ENCODE measurements at places on chromosomes 3 and 15.

DNA sequence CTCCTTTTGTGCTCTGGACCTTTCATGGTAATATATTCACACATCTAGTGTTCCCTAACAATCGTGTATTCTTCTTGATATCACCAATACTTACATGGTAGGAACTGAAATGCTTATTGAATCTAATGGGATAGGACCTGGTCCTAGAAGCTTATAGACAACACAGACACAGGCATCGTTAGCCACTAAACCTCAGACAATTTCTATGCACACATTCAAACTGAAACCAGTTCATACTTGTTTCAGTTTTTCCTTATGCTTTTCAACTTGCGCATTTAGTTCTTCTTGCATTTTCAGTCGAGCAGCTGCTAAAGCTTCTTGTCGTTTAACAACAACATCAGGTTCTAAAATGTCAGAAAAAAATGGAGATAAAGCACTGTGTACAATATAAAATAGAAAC lies 2.3 kb downstream of the SELENOS start:
- DNase-seq: no peak

DNA sequence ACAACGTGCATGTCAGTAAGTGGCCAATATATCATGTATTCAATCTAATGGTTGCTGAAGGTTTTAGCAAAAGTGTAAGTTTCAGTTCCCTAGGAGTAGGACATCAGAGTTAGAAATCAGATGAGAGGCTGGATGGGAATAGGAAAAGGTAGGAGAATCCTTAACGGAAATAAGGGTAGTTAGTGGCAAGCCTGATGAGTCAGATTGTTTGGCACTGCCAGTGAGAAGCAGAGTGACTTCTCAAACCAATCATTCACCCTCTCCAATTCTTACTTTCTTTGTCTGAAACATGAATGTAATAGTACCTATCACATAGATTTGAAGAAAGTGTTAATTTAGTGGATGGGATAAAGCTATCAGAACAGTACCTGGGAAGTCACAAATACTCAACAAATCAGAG lies 894.0 kb downstream of the NTRK3 start:
- no peak for DNase-seq

GRCh38 chr3:169170456-169170855 lies 493.1 kb downstream of the MECOM start:
- DNase-seq: no peak

GRCh38 chr3:29481969-29482767 lies 201.3 kb downstream of the RBMS3 start:
- no peak for DNase-seq

DNA sequence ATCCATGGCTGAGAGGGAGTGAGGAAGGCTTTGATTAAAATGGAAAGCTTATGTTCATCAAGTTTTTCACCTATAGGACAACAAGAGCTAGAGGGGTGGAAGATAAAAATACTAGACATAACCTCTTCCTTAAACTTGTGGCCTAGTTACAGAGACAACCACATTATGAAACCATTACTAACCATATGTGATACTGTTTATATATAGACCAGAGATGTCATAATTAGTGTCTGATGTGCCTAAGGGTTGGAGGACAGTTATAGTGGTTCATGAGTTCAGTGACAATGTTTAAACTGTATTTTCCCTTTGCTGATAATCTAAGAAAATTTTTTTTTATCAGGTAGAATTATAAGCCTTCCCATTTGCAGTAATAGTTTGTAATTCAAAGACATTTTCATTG lies 23.7 kb downstream of the PHLDB2 start:
- no peak for DNase-seq

GRCh38 chr15:29914511-29914926 lies 92.3 kb upstream of the TJP1 start:
- no peak for DNase-seq

DNA sequence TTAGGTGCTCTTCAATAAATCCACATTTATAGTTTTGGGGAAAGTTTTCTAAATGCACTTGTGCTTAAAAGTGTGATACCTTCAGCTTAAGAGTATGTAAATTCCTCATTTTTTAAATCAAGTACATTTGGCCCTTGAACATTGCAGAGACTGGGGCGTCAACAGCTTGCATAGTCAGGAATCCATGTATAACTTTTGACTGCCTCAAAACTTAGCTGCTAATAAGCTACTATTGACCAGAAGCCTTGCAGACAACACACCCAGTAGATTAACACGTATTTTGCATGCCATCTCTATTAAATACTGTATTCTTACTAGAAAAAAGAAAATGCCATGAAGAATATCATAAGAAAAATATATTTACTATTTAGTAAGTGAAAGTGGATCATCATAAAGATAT lies 1211.8 kb upstream of the ALCAM start:
- DNase-seq: no peak

DNA sequence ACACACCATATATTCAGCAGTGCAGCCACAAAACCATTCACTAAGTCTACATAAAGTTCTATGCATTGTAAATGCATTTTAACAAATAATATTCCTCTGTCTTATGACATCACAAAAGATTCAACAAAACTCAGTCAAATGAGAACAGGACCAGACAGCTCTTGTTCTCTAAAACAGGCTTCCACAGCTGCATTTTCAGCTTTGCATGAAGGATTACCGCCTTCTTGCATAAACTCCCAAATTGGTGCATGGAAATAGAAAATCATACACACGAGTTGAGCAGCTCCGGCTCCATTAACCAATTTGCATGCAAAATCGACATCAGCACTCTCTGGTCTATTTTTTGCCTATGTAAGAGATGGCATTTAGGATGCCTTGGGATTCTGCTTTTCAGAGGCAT lies 66.4 kb downstream of the RFTN1 start:
- DNase-seq: no peak

DNA sequence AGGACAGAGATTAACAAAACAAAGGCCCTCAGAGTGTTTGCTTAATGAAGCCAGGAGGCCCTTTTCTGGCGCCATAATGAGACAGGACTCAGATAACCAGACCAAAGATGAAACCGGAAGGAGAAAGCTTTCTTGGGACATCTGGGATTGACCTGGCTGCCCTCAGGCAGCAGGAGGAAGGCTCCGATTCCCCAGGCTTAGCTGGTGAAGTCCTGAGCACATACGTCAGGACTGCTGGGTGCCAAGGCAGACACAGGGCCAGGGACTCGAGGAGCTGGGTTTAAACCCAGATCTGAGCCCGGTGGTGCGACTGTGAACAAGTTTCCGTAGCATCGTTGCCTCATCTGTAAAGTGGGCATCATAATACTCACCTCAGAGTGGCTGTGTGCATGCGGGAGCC lies 36.7 kb upstream of the HRH1 start:
- DNase-seq: no peak

DNA sequence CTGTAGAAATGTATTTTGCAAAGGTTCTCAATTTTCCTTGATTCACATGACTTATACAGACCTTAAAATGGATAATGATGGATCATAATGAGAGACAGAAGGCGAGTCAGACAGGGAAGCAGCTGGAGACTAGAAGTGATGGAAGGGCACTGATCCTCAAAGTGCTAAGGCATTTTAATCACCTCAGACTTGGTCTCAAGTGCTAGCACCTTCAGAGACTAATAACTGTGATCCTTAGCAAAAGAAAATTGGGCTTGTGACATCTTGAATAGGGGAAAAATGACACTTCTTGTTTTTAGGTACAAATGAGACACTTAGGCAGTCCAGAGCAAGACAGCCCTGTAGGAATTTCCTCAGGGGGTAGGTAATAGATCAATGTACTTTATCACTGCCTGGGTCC lies 1011.7 kb downstream of the SQOR start:
- no peak for DNase-seq

- DNase-seq: no peak
Observed at GRCh38 chr3:139093840-139094239, 49.1 kb upstream of the PRR23C start.

DNA sequence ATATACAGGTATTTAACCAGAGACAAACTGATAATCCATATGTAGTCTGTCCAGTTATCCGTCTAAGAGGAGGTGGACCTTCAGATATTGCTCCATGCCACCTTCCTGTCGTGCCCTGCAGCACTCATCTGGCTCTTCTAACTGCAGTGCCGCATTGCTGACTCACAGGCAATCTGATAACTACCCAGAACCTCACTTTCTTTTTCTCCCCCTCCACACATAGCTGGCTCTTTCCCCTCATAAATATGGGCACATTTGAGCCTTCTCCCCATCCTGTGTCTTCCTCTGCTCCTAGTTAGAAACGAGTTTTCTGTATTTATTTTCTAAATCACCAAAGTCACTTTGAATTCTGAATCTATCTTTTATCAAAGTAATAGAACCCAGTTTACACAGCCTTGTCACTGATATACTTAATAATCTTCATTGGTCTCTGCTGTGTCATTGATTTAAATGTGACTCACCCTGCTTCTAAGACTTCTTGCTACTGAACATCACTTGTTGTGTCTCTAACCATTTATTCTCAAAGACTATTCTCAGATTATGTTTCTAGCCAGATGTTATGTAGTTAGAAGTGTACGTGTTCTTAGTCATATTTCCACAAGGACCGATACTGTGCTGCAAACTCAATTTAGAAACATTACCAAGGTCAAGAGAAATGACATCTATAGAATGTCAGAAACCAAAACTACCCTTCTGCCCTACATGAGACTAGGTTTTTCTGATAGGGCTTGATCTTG lies 17.4 kb upstream of the KCNMB2 start:
- DNase-seq: no peak

- no peak for DNase-seq
Observed at GRCh38 chr3:193782276-193782647, 189.3 kb downstream of the OPA1 start.

GRCh38 chr15:98800437-98801233 lies 152.3 kb downstream of the IGF1R start:
- DNase-seq: no peak

DNA sequence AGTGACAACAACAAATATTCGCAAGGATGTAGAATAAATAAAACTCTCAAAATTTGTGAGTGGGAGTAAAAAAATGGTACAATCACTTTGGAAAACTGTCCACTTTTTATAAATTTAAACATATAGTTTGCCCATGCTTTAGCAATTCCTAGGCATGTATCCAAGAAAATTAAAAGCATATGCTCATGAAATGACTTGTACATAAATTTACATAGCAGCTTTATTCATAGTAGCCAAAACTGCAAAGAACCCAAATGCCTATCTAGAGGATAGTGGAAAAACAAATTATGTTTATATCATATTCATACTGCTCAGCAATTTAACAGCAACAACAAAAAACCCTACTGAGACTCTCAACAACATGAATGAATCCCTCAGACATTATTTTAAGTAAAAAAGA lies 363.6 kb upstream of the CCDC54 start:
- no peak for DNase-seq

DNA sequence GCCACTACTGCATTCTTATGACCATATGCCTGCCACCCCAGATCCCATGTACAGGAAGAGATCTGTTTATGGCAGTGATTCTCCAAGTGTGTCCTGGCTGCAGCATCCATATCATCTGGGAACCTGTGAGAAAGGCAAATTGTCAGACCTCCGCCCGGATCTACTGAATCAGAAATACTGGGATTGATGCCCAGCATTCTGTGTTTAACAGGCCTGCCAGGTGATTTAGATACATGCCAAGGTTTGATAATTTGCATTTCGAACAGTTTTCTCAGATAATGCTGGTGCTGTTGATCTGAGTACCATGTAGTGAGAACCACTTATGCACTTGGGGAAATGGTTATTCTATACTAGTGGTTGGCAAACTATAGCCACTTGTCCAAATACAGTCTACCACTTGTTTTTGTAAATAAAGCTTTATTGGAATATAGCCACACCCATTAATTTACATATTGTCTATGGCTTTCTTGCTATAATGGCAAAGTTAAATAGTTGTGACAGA lies 165.4 kb downstream of the SSR3 start:
- DNase-seq: no peak

GRCh38 chr3:50435371-50436113 lies 67.9 kb downstream of the CACNA2D2 start:
- DNase-seq: no peak

DNA sequence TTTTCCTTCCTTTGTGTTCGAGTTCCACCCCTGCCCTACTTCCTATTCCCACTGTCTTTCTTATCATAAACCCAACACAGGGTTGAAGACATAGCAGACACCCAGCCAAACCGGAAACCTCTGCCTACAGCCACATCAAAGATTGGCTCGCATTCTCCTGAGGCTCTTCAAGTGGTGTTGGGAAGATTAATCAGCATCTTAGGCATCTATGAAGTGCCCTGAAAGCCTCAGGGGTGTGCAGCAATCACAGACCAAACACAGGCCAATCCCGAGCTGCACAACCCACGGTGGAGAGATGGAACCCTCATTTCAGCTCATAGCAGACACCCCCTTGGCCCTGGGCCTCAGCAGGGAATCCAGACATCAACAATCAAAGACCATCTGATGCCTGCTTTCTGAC lies 255.9 kb downstream of the XXYLT1 start:
- no peak for DNase-seq

DNA sequence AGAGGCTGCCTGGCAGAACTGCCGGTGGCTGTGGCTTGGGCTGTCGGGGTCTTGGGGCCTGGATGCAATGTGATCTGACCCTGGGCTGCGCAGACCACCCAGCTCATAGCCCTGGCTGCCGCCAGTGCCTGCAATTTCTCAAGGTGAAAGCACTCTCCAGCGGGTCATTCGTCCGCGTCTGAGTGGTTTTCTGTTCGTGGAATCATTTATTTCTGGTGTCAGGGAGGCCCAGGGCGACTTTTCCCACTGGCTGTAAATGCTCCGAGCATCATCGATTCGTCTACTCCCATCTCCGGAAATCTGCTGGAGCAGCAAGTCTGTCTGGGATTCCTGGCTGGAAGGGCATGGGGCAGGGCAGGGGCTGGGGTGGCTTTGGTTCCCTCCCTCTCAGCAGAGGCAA lies 40.6 kb upstream of the ADPGK start:
- DNase-seq: no peak

DNA sequence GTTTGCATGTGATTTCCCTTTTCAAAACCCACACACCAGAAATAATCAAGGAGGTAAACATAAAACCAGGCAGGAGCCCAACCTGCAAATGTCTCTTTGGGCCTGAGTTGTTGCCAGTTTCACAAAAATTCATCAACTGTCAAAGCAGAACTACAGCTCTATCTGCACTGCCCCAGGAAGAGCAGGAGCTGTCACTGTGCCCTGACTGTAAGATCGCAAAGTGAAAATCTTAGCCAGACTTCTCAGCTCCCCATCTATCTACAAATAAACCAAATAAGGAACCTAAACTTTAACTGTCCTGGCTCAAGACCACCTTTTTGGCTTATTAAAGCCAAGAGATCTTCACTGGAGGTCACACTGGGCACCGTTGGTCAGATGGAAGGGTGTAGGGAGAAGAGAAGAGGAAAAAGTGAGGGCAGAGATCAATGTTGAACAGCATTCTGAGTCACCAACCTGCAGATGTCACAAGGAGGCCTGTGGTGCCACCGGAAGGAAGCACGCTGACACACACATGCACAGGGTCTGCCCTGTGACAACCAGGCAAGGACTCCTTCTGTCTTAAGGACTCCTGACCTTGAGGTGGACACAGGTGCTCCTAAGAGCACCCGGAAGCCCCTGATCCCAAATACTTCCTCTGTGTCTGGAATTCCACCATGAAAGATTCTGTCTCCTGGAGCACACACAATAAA lies 58.7 kb downstream of the RPN1 start:
- no peak for DNase-seq

DNA sequence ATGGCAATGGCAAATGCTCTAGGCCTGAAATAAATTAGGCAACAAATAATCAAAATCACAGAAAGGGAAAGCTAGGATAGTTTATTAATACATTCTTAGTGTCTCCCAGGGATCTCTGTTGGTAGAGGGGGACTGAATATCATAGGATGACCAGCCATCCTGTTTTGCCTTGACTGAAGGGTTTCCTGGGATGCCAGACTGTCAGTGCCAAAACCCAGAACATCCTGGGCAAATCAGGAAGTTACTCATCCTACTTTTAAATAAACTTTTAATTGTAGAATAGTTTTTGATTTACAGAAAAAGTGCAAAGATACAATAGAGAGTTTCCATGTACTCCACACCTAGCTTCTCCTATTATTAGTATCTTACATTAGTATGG lies 21.8 kb upstream of the SIAH2 start:
- no peak for DNase-seq

Data from stimulated activated CD4-positive, alpha-beta T cell treated with anti-CD3 and anti-CD28 coated beads, Interleukin-4, amount 100 ng/mL, for 1 hour (primary cell).